ENCODE measurements at places on chromosomes 3 and 15.
A peak's percentile ranks its signal among the peaks of the same experiment; 100 is the strongest.

- no peak for DNase-seq
- H3K36me3 ChIP-seq = no peaks in the 10 kb centered on the region
- H3K27me3 ChIP-seq = no peaks in the 10 kb centered on the region
- H3K4me3 ChIP-seq = no peak overlapping the region
- no peaks in the 10 kb centered on the region for H3K4me1 ChIP-seq
- H3K27ac ChIP-seq = no peak overlapping the region
These were observed 42.6 kb upstream of the SEMA6D start for GRCh38 chr15:47674586-47675232.

DNA sequence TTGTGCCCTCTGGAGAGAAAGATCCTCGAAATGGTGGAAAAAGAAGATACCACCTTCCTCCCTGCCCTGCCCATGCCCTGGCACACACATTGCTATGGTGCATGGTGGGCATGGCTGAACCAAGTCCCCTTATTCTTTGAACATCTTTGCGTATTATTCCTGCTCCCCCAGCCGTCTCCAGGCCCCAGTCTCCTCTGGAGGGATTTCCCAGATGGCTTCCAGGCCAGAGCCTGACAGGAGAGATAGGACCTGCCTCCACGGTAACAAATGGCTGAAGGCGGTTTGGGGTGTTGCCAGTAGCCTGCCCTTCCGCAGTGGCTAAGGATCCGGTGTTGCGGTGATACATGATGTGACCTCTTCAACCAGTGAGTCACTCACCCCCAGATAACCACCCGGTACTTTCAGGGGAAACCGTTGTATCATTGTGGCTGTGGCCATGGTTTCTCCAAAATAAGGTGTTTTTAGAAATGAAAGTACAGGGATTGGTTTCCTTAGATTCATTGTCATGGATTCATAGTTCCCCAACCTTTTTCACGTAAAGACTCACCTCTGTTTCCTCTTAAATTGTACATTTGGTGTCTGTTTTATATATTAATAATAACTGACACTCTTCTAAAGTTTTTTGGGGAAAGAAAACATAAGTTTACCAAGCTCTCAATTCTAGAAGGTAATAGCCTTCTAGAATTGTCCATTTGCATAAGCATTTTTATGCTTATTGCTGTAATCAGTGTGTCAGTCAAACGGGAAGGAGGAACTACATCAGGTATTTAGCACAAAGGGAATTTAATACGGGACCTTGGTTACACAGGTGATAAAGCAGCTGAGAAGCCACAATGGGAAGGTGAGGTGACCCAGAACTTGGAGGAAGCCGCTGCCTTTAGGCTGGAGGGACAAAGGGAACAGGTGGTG is 25.9 kb downstream of the SMAD3 start:
- H3K36me3 ChIP-seq = peaks cover 4% of the 10 kb centered on the region
- DNase-seq = peak; percentile 62
- H3K27me3 ChIP-seq = no peaks in the 10 kb centered on the region
- H3K4me1 ChIP-seq = peaks cover 64% of the 10 kb centered on the region
- H3K4me3 ChIP-seq = peak overlapping the region; percentile 84
- H3K27ac ChIP-seq = peak overlapping the region; percentile 99

- no peak overlapping the region for H3K27ac ChIP-seq
- H3K27me3 ChIP-seq = peaks cover 63% of the 10 kb centered on the region
- peaks cover 11% of the 10 kb centered on the region for H3K36me3 ChIP-seq
- H3K4me3 ChIP-seq = no peak overlapping the region
- DNase-seq = no peak
These were observed 99.1 kb downstream of the ADCY5 start for GRCh38 chr3:123349566-123350435.

DNA sequence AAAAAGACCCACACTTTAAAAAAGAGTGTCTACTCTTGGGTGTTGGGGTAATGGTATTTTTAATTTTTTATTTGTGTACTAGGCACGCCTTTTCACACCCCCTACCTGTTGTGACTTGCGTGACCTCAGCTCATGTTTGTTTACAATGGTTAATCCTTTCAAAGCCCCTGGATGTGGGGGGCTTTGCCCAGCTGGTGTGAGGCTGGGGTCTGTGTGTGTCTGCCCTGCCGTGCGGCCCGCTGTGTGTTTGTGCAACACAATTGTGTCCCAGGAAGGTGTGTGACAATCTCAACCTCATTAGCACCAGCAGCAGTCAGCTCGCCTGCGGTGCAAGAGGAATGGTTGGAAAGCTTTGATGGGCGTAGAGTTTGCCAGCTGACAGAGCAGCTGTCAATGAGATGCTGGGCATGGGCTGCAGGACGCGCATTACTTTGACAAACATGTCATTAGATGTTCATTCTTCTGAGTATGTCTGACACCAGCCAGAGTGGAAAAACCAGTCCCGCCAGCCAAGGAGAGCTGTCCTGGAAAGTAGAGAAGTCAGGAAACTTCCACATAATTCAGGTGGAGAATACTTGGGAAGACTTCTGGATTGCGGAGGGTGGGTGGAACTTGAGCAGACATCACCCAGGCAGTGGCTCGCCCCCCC is 9.6 kb downstream of the LRRK1 start:
- no peak overlapping the region for H3K27ac ChIP-seq
- no peak overlapping the region for H3K4me3 ChIP-seq
- H3K36me3 ChIP-seq = no peaks in the 10 kb centered on the region
- H3K27me3 ChIP-seq = peaks cover 59% of the 10 kb centered on the region

- no peak for DNase-seq
- H3K4me1 ChIP-seq = no peaks in the 10 kb centered on the region
- no peaks in the 10 kb centered on the region for H3K36me3 ChIP-seq
- H3K4me3 ChIP-seq = no peak overlapping the region
- H3K27ac ChIP-seq = no peak overlapping the region
These were observed 254.3 kb downstream of the RYR3 start for GRCh38 chr15:33565094-33565493.

GRCh38 chr15:25059698-25060471 is 105.1 kb downstream of the SNRPN start:
- H3K27ac ChIP-seq = no peak overlapping the region
- no peak overlapping the region for H3K4me3 ChIP-seq
- no peaks in the 10 kb centered on the region for H3K27me3 ChIP-seq
- peaks cover 15% of the 10 kb centered on the region for H3K36me3 ChIP-seq

GRCh38 chr3:120636795-120637401 is 40.8 kb downstream of the NDUFB4 start:
- H3K4me3 ChIP-seq = no peak overlapping the region
- H3K36me3 ChIP-seq = no peaks in the 10 kb centered on the region
- peaks cover 8% of the 10 kb centered on the region for H3K4me1 ChIP-seq
- H3K27ac ChIP-seq = no peak overlapping the region
- no peak for DNase-seq

DNA sequence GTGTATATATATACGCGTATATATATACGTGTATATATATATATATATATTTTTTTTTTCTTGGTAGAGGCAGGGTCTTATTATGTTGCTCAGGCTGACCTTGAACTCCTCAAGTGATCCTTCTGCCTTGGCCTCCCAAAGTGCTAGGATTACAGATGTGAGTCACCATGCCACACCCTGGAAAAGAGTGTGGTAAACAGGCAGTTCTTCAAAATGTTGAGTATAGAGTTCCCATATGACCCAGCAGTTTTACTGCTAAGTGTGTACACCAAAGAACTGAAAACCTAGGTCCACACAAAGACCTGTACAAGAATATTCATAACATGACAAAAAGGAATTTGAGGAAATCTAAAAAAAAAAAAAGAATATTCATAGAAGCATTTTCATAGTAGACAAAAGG is 71.8 kb upstream of the GCNT3 start:
- no peak for DNase-seq
- H3K4me3 ChIP-seq = no peak overlapping the region

DNA sequence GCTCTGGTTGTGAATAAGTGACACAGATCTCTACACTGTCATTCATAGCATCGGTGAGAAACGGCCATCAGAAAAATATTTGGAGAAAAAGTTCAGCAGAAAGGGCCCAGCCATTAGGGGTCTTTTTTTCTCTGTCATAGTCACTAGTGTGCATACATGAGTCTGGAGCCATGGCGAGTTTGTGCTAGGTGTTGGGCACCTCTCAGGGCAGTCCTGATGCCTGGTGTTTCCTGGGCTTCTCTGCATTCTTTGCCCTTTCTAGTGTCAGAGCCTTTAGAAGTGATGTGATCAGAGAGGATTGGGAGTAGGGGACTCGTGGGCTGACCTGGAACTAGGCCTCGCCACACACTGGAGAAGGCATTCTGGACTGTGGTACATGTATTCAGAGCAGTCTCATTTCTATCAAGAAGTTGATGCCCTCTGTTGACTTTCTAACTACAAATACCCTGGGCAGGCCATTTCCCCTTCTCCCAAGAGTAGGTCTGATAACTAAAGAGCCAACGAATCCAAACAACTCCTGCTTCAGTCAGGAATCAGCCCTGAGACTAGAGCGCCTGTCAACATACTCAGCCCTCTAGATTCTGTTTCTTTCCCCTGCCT is 1.6 kb downstream of the KY start:
- no peak for DNase-seq
- H3K27me3 ChIP-seq = peaks cover 40% of the 10 kb centered on the region
- no peak overlapping the region for H3K27ac ChIP-seq
- peaks cover 2% of the 10 kb centered on the region for H3K36me3 ChIP-seq
- no peaks in the 10 kb centered on the region for H3K4me1 ChIP-seq
- H3K4me3 ChIP-seq = no peak overlapping the region

DNA sequence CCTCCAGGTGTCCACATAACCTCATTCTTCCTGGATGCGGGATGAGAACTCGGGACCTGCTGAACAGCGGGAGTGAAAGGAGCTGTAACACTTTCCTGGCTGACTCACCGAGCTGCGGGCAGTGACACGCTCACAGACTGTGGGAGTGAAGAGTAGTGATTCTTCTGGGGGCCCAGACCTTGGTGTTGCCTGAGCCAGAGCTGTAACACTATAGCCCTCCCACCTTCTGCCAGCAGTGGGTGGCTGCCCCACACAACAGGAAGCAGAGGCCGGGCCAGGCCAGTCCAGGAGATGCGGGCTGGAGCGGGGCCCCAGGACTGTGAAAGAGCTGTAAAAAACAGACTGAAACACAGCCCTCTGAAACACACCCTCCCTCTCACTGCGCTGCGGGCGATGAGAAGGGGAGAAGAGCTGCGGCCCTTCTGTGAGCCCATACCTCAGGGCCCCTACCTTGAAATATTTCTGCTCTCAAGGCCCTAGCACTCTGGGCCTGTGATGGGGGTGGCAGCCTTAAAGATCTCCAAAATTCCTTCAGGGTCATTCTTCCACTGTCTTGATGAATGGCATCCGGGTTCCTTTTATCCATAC is 464.0 kb upstream of the CCDC54 start:
- no peaks in the 10 kb centered on the region for H3K27me3 ChIP-seq
- DNase-seq = no peak
- H3K4me1 ChIP-seq = no peaks in the 10 kb centered on the region
- no peak overlapping the region for H3K4me3 ChIP-seq
- no peak overlapping the region for H3K27ac ChIP-seq
- no peaks in the 10 kb centered on the region for H3K36me3 ChIP-seq

DNA sequence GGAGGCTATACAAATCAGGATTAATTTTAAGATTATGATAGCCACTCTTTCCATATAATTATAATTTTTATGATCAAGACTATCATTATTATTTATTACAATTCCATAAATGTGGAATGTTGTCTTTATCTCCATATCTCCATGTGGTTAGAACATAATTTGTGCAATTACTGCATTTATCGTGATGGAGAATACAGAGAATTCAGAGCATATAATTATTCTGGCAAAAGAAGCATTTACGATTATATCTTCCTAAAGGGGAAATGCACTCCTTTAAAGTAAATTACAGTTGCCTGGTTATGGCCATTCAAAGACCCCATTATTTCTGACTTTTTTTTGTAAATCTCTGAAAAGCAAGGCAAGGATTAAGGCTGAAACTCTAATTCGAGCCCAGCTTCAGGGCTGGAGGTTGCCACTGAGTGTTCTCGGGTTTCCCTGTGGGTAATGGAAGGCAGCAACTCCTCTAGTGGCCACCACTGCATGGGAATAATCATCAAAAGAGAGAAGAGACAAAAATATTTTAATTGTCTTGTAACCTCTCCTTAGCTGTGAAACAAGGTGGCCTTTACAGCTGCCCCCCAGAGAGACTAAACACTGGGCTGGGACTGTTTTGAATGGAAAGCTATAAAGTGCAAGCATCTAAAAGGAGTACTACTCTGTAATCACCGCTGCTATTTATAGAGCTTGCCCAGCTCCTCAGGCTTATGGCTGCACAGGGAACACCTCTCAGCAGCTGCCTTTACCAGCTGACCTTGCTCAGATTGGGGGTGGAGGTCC is 59.8 kb upstream of the PRTG start:
- H3K4me3 ChIP-seq = no peak overlapping the region
- peaks cover 2% of the 10 kb centered on the region for H3K36me3 ChIP-seq
- no peak overlapping the region for H3K27ac ChIP-seq
- H3K27me3 ChIP-seq = peaks cover 58% of the 10 kb centered on the region
- no peak for DNase-seq
- no peaks in the 10 kb centered on the region for H3K4me1 ChIP-seq

DNA sequence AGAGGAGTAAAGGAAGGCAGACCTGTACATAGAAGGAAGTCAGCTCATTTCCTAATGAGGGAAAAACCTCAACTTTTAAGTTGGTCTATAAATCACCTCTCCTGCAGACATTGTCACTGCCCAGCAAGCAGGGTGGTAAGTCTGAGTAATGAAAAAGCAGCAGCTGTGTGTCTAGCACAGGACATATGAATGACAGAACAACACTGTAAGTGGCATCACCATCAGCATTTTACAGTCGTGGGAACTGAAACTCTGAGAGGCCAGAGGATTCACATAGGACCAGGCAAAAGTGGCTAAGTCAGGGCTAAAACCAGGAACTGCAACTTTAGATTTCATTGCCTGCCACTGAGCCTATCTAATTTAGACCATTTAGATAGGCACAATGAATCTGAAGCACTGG is 235.6 kb downstream of the CLSTN2 start:
- peaks cover 2% of the 10 kb centered on the region for H3K36me3 ChIP-seq
- no peaks in the 10 kb centered on the region for H3K4me1 ChIP-seq
- no peak overlapping the region for H3K4me3 ChIP-seq
- no peak overlapping the region for H3K27ac ChIP-seq
- no peak for DNase-seq
- H3K27me3 ChIP-seq = peaks cover 13% of the 10 kb centered on the region

DNA sequence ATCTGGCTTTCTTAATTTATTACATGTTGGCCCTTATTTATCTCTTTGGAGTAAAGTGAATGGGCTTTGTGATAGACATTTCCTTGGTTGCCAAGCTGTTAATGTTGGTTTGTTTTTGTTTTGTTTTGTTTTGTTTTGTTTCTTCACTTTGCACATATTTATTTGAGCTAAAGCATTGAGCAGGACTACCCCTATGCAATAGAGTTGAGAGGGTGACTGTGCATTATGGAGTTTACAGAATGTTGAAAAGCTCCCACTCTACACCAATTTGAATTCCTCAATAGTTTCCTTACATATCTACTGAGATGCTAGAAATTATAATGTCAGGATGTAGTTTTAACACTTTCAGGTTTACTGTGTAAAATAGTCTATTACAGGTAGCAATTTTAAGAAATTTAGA is 462.8 kb upstream of the CBLB start:
- H3K4me1 ChIP-seq = peaks cover 29% of the 10 kb centered on the region
- DNase-seq = no peak
- H3K36me3 ChIP-seq = no peaks in the 10 kb centered on the region
- H3K4me3 ChIP-seq = no peak overlapping the region
- H3K27me3 ChIP-seq = no peaks in the 10 kb centered on the region
- H3K27ac ChIP-seq = no peak overlapping the region
